NCI-H748 treated with DMSO at 0.1 percent for 48 hours (cell line): ENCODE measurements at places on chromosomes 11 and 22.
A peak's percentile ranks its signal among the peaks of the same experiment; 100 is the strongest.

- no peak for DNase-seq
Observed at GRCh38 chr22:28801845-28802594, 1.7 kb upstream of the XBP1 start.

DNA sequence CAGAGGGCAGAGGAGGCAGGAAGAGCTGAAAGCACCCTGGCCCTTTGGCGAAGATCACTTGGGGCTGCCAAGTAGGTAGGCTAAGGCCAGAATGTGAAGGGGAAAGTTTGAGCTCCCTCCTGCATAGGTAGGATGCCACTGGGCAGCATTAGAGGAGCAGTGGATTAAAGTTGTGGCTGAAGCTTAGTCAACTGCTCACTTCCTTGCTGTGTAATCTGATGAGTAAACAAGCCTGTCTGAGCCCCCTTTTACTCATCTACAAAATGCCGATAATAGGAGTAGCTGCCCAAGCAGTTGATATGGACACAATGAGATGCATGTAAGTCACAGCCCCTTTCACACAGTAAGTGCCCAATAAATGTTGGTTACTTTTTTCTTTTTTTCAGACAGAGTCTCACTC lies 216.4 kb downstream of the MN1 start:
- DNase-seq, result no peak

GRCh38 chr22:22394591-22394990 lies 114.0 kb downstream of the ZNF280B start:
- no peak for DNase-seq

DNA sequence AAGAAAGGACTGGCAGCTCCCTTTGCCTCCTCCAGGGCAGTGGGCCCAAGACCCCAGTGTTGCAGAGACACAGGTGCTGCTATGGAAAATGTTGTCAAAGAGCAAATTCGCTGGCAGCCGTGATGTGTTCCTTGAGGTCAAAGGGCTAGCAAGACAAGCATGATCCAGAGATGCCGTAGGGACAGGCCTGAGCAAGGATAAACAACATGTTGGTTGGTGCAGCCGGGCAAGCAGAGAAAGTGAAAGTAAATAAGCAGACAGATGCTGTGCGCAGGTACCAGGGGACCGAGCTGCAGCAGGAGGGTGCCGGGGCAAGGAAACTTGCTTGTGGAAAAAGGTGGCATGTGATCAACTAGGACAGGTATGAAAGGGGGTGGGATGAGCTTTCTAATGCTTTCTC lies 125.5 kb upstream of the NECTIN1 start:
- no peak for DNase-seq

DNA sequence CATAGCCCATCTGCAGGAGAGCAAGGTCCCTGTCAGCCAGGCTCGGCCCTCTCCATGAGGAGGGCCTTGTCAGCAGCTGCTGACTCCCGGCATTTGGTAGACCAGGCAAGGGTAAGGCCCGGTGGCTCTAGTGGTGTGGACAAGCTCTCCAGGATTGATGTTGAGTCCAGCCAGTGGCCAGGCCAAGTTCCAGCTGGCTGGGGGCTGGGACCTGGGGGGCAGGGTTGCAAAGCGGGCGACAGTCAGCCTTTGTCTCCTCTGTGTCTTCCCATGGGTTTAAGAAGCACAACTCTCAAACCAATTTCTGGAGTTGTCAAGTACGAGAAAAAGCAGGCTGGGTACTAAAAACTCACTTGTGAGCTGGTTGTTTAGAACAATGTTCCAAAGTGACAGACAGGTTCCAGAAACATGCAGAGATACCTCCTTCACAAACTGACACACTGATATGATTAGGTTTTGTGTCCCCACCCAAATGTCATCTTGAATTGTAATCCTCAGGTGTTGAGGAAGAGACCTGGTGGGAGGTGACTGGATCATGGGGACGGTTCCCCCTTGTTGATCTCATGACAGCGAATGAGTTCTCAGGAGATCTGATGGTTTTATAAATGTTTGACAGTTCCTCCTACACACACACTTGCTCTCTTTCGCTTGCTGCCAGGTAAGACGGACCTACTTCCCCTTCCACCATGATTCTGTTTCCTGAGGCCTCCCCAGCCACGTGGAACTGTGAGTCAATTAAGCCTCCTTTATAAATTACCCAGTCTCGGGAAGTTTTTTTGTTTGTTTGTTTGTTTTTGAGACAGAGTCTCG lies 52.3 kb upstream of the SERPIND1 start:
- DNase-seq, result no peak

DNA sequence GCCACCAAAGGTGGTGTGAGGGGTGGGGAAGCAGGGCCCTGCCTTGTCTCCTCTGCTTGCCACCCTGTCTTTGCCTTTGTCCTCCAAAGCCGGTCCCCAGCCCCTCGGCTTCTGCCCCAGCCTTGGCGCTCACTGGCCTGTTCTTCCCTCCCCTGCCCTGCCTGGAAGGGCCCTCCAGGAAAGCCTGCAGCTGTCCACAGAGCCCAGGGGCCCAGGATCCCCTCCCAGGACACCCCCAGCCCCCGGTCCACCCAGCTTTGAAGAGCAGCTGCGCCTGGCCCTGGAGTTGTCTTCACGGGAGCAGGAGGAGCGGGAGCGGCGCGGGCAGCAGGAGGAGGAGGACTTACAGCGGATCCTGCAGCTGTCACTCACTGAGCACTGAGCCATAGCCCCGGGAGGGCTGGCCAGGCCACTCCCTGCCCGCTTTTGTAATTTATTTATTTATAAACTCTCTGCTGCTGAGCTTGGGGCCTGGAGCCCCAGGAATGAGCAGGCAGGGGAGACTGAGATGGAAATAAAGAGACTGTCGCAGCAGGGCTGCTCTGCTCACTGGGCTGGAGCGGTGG lies 1.3 kb upstream of the SSH3 start:
- no peak for DNase-seq

DNA sequence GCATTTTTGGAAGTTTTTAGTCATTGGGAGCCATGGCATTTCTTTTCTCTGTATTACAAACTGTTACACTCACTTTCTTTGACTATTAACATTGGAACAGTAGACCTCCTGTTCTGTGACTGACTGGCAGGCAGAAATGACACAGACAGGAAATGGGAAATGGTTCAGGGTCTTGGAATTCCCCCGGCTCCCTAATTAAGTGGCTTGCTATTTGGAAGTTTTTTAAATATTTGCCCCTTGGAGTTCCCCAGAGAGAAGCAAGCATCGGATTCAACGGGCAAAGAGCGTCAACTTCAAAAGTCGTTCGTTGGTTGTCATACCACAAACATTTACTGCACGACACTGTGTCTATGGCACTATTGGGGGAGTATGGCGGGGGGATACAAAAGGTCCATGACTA lies 1.1 kb upstream of the BIRC2 start:
- no peak for DNase-seq

- DNase-seq, result peak; percentile 15
Observed at GRCh38 chr11:30917859-30918478, 331.8 kb upstream of the MPPED2 start.

DNA sequence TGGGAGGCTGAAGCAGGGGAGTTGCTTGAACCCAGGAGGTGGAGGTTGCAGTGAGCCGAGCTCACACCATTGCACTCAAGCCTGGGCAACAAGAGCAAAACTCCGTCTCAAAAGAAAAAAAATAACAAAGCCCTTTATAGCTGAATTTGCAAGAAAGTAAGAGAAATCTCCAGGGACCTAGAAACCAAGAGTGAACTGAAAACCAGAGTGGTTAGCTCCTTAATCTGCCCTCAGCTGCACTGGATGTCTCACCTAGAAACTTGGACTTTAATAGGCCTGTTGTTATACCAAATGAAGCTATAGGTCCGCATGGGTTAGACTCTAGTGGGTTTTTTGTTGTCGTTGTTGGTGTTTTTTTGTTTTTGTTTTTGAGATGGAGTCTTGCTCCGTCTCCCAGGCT lies 4.1 kb downstream of the NEU3 start:
- DNase-seq, result no peak

GRCh38 chr22:33220476-33221080 lies 162.4 kb upstream of the SYN3 start:
- DNase-seq, result no peak

DNA sequence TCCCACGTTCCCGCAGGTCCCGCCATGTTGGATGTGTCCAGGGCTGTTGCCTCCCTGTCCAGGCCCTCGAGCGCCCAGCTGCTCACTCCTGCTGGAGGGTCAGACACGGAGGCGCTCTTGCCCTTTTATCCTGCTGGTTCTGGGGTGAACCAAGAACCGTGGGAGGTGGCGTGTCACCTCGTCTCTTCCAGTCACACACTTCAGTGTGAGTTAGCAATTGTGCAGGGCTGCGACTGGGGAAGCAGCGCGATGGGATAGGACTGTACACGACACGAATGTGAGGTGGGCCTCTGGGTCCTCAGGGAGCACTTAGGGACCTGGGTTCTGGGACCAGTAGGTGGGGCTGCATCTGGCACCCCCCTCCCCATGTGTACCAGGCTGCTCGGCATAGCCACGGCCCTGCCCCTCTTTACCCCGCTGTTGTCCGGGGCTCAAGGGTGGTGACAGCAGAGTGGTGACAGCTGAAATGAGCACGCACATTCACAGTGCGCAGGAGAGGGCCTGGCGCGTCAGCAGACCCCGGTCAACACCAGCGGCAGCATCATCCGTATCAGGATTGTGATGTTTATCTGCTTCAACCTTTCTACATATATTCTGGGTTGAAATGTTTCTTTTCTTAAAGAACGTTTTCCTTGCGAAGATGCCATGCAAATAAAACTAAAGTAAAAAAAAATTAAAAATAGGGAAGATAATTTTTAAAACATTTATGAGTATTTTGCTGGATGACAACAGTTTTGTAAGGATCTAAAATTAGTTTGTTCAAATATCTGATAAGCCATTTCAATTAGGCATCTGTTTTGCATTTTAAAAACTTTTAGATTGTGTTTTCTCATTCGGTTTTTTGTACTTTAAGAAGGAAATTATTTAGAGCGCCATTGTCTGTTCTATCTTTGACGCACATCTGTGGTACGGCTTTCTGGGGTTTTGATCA lies 210.7 kb downstream of the TBC1D22A start:
- DNase-seq, result no peak

DNA sequence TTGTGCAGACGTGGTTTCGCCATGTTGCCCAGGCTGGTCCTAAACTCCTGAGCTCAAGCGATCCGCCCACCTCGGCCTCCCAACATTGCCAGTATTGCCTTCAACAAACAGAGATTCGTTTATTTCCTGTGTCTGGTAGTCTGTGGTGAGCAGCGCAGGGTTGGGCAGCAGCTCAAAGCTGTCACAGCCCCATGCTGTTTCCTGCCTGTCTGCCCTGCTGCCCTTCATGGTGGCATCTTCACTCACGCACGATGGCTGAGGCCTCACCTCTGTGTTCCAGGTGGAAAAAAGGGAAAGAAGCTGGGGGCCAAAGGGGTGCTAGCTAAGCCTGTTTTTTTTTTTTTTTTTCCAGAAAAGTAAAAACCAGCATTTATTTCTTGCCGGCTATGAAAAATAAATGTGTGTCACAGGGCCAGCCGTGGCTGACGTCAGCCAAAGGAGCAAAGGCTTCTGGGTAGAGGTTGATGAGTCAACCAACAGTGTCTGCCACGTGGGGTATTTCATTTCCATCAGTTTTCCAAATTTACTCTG lies 28.8 kb downstream of the TBC1D22A start:
- DNase-seq, result no peak

- DNase-seq, result no peak
Observed at GRCh38 chr11:32817181-32817851, 12.4 kb upstream of the PRRG4 start.

- no peak for DNase-seq
Observed at GRCh38 chr11:16770016-16770415, 31.6 kb downstream of the C11orf58 start.

DNA sequence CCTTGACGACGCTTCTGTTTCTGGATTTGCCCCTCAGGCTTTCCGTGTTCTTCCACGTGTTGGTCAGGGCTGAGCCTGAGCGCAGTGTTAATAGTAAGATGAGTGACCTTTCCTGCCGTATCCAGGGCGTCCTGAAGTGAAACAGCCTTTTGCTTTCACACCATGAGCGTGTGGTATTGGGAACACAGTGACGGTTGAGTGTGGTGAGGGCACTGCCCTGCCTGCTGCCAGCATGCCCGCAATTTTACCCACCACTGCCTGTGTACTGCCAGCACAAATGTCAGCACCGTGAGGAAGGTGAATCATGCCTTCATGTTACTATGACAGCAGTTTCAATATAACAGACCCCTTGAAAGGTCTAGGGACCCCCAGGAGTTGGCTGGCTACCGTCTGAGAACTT lies 217.1 kb downstream of the TBC1D22A start:
- no peak for DNase-seq

DNA sequence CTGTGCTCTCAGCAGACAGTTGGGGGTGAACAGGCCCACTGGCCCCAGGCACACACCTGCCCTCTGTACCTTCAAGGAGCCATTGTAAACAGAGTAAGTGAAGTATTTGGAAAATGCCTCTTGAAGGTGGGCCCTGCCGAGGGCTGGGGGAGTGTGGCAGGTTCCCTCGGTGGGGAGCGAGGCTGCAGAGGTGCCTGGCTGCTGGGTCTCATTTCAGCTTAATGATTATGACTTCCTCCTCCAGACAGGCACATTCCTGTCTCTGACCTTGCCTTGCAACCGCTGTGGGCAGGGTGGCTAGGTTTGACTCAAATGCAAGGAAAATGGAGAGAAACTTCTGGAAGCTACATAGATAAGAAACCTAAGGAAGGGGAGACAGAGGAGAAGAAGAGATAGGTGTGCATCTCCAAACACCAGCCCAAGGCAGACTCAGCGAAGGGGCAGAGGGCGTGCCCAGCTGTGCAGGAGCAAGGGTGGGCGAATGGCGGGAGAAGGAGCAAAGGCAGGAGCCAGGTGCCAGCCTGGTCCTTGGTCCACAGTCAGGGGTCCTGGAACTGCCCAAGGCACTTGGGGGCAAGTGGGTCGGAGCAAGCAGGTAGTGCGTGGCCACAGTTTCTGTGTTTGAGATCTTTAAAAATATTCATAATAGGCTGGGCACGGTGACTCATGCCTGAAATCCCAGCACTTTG lies 14.0 kb downstream of the GRAMD4 start:
- DNase-seq, result no peak

DNA sequence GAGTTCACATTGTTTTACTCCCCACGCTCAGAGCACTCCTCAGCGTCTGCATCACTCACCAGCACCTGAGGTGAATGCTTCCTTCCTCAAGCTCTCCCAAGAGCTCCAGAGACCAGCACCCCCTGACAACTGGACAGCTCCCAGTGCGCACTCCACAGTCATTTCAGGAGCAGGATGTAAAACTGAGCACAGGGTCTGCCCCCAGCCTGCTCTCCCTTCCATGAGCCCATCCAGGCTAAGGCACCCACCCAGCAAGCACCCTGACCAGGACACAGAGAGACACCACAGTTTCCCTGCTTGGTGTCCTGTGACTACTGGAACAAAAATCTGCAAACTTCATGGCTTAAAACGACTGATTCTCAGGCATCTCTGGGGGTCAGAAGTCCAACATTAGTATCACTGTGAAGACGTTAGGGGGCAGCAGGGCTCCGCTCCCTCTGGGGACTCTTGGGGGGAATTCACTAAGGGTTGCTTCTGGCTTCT lies 3.3 kb downstream of the SCGB1D2 start:
- no peak for DNase-seq
